ENCODE measurements at places on chromosomes 3 and 15. TPM values are rescaled to one million over a fixed set of nuclear protein-coding genes. Genes with fewer than 3 reads are reported as not detected.

GRCh38 chr3:160218136-160218535 lies 7.1 kb upstream of the C3orf80 start:
- H3K4me3 ChIP-seq: no peak overlapping the region
- H3K36me3 ChIP-seq: no peaks in the 10 kb centered on the region
- DNase-seq: no peak

CADPS gene
- 149 TPM for total RNA-seq

CPN2 gene
- total RNA-seq: not detected

DNA sequence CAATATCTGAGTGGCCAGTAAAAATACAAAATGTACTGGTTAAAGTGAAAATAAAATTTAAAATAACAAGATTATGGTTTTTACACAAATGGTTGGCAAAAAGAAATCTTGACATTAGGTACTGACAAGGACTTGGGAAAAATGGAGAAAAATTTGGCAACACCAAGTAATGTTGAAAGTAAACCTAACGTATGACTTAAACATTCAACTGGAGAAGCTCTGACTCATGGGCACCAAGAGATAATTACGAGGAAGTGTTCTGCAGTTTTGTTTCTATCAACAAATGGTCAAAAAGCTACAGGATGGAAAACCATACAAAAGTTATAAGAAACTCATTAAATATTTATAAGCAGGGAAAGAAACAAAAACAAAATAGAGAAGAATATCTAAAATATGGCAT lies 177.7 kb downstream of the ZNF385D start:
- no peaks in the 10 kb centered on the region for H3K36me3 ChIP-seq
- no peaks in the 10 kb centered on the region for H3K27me3 ChIP-seq
- H3K4me1 ChIP-seq: no peaks in the 10 kb centered on the region
- no peak overlapping the region for H3K4me3 ChIP-seq

DNA sequence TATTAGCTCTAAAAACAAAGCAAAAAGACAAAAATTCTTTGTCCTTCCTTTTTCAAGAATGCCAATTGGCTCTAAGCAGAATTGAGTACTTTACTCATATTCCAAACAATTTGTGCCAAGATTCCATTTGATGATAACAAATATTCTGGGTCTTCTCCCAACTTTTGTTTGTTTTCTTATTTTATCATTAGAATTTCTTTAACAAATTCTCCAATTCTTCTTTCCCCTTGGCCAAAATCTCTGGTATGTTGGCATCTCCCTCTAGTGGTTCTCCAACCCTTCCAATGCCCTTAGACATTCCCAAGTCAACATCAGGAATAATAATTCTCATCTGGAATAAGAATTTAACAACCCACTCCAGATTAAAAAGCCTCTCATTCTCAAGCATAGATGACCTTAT lies 5.3 kb downstream of the CPOX start:
- H3K27ac ChIP-seq: no peak overlapping the region
- no peak overlapping the region for H3K4me3 ChIP-seq
- H3K27me3 ChIP-seq: no peaks in the 10 kb centered on the region
- H3K36me3 ChIP-seq: peaks cover 22% of the 10 kb centered on the region
- H3K4me1 ChIP-seq: peaks cover 9% of the 10 kb centered on the region

DNA sequence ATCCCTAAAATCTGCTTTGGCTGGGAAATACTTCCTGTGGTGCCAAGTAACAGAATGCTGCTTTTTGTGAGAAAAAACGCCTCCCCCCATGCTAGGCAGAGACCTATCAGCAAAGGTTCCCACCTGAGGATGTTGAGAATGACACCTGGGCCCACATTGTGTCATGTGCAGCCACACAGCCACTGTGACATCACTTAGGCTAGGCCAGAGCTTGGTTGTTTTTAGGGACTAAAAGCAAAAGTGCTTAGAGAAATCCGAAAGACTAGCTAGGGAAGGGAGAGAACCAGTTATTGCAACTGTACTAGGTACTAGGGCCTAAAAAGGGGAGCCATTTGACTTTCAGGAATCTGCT lies 6.2 kb downstream of the ZDHHC3 start:
- DNase-seq: no peak
- H3K4me1 ChIP-seq: peaks cover 11% of the 10 kb centered on the region
- H3K4me3 ChIP-seq: no peak overlapping the region
- H3K27me3 ChIP-seq: no peaks in the 10 kb centered on the region
- no peaks in the 10 kb centered on the region for H3K36me3 ChIP-seq

TMEM108 gene
- 6.7 TPM for total RNA-seq

- H3K36me3 ChIP-seq: no peaks in the 10 kb centered on the region
- no peak for DNase-seq
- H3K27ac ChIP-seq: no peak overlapping the region
- peaks cover 10% of the 10 kb centered on the region for H3K27me3 ChIP-seq
These were observed 102.9 kb upstream of the SMAD3 start for GRCh38 chr15:66962522-66962921.

SKOR1 gene
- 0.75 TPM for total RNA-seq

GRCh38 chr15:85992224-85992623 lies 87.4 kb upstream of the AGBL1 start:
- no peak overlapping the region for H3K4me3 ChIP-seq
- H3K27ac ChIP-seq: no peak overlapping the region
- peaks cover 4% of the 10 kb centered on the region for H3K27me3 ChIP-seq
- no peaks in the 10 kb centered on the region for H3K4me1 ChIP-seq
- no peak for DNase-seq

GUCA1C gene
- not detected for total RNA-seq

DNA sequence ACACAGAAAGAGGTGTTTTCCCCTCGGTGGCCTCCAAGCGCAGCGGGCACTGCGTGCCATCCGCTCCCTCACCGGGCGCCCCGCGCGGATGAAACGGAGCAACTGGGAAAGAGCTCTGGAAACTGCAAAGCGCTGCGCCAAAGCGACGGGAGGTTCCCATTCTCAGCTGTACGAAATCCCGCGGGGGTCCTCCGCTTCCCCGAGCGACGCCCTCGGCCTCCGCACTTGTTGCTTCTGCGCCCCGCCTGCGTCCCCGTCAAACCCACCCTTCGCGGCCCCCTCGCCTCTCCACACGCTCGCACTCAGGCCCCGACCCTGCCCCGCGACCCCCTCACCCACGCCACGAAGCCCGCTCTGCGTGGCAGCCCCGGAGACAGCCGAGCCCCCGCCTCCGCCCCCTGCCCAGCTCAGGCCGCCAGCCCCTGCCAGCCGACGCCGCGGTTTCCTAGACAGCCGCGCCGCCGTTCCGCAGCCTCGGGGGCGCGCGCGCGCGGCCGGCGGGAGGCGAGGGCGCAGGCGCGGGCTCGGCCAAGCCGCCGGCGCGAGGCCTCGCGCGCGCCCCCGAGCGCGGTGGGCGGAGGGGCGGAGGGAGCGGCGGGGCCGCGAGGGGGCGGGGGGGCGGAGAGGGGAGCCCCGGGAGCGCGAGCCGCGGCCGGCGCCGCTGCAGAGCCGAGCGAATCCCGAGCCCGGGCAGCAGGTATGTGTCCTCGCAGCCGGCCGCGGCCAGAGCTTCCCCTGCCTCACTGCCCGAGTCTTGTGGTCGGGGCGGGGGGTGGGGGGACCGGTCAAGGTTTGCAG lies at the start of gene TMEM266:
TSS of gene TMEM266 (plus strand) at position 666 of the 798 bp plus-strand sequence. CDS start 74,279 bp downstream, outside the sequence.
- peaks cover 10% of the 10 kb centered on the region for H3K4me1 ChIP-seq
- peak within 1 kb of the TSS; percentile 83 for H3K27ac ChIP-seq
- H3K27me3 ChIP-seq: peaks cover 50% of the 10 kb centered on the region
- peak within 1 kb of the TSS; percentile 87 for H3K4me3 ChIP-seq
- DNase-seq: peak; percentile 62
- H3K36me3 ChIP-seq: no peaks in the 10 kb centered on the region

- H3K4me3 ChIP-seq: no peak overlapping the region
- no peak for DNase-seq
- no peaks in the 10 kb centered on the region for H3K36me3 ChIP-seq
- H3K4me1 ChIP-seq: peaks cover 5% of the 10 kb centered on the region
- no peaks in the 10 kb centered on the region for H3K27me3 ChIP-seq
These were observed 42.0 kb upstream of the ATP10A start for GRCh38 chr15:25905140-25905539.

- H3K27ac ChIP-seq: peak overlapping the region; percentile 74
- peaks cover 14% of the 10 kb centered on the region for H3K36me3 ChIP-seq
- DNase-seq: no peak
These were observed 8.1 kb downstream of the MORF4L1 start for GRCh38 chr15:78880813-78881212.

DNA sequence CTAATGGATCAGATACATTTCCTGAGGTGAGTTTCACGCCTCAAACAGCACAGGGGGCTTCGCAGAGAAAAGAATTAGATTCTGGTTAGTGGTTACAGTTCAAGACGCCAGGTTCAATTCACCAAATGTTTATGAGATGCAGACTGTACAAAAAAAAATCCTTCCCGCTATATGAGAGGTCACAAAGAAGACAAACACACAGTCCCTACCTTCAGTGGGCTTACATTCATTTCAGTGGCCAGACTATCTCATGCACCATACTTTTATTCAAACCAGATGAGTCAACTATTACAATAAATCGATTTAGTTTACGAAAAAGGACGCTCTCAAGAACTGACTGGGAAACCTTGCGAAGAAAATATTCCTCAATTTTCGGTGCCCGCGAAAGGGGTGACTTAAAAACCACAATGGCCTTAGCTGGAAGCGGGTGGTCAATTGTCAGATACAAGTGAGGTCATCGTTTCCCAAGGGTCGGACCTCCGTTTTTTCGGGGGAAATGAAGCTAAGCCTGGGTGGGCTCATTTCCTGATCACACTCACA lies 695 bp downstream of the METTL6 start:
- DNase-seq: no peak
- H3K4me1 ChIP-seq: peaks cover 30% of the 10 kb centered on the region
- H3K27ac ChIP-seq: peak overlapping the region; percentile 95

DNA sequence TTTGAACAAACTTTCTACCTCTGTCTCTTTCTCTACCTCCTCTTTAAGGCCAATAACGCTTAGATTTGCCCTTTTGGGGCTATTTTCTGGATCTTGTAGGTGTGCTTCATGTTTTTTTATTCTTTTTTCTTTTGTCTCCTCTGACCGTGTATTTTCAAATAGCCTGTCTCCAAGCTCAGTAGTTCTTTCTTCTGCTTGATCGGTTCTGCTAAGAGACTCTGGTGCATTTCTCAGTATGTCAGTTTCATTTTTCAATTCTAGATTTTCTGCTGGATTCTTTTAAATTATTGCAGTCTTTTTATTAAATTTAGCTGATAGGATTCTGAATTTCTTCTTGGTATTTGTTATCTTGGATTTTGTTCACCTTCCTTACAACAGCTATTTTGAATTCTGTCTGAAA lies 148.7 kb downstream of the RSRC1 start:
- no peaks in the 10 kb centered on the region for H3K27me3 ChIP-seq
- H3K27ac ChIP-seq: no peak overlapping the region
- peaks cover 28% of the 10 kb centered on the region for H3K36me3 ChIP-seq
- H3K4me1 ChIP-seq: peaks cover 3% of the 10 kb centered on the region

ACVR2B gene
- total RNA-seq: 83.9 TPM

GOLGA8S gene
- total RNA-seq: 0.81 TPM

GRCh38 chr3:148466143-148466542 lies 231.6 kb upstream of the AGTR1 start:
- DNase-seq: no peak
- H3K4me1 ChIP-seq: peaks cover 22% of the 10 kb centered on the region
- H3K27me3 ChIP-seq: no peaks in the 10 kb centered on the region
- peak overlapping the region; percentile 83 for H3K27ac ChIP-seq
- no peak overlapping the region for H3K4me3 ChIP-seq

DNA sequence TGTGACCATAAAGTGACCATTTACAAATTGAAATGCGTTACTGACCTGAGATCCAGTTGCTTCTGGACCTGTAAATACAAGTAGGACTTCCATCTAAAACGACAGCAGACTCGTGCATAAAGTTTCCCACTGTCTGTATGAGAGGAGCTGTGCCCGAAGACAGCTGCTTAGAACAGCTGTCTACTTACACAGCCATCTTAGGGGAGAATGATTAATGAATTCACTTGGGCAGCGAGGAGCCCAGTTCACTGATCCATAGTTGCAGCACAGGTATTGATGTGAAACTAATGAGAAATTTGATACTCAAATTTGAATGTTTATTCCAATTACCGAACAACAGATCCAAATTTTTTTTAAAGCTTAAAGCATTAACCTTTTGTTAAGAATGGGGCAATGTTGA lies 748.1 kb downstream of the NR2F2 start:
- no peak overlapping the region for H3K27ac ChIP-seq
- H3K36me3 ChIP-seq: peaks cover 4% of the 10 kb centered on the region
- no peaks in the 10 kb centered on the region for H3K27me3 ChIP-seq
- H3K4me1 ChIP-seq: peaks cover 23% of the 10 kb centered on the region
- DNase-seq: no peak

GRCh38 chr3:24963762-24964625 lies 464.1 kb upstream of the RARB start:
- H3K36me3 ChIP-seq: no peaks in the 10 kb centered on the region
- H3K27ac ChIP-seq: no peak overlapping the region
- DNase-seq: no peak

TRH gene
- 0.36 TPM for total RNA-seq

DNA sequence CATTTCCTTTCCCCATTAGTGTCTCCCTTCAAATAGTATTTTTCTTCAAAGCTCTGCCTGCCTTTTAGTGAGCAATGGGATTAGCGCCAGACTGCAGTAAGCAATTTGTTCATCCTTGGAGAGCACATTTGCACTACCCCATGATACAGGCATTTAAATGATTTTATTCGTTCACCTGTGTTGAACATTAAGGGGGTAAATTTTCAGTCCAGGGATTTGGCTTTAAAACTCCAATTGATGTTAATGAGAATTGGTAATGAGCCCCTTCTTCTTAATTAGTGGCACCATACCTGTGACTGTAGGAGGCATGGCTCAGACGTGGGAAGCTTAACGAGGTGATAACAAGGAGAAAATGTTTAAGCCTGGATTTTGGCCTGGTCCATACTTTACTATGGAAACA lies 161.4 kb upstream of the NANOGP8 start:
- no peak overlapping the region for H3K27ac ChIP-seq
- H3K4me1 ChIP-seq: peaks cover 6% of the 10 kb centered on the region
- no peaks in the 10 kb centered on the region for H3K36me3 ChIP-seq
- H3K27me3 ChIP-seq: no peaks in the 10 kb centered on the region

DNA sequence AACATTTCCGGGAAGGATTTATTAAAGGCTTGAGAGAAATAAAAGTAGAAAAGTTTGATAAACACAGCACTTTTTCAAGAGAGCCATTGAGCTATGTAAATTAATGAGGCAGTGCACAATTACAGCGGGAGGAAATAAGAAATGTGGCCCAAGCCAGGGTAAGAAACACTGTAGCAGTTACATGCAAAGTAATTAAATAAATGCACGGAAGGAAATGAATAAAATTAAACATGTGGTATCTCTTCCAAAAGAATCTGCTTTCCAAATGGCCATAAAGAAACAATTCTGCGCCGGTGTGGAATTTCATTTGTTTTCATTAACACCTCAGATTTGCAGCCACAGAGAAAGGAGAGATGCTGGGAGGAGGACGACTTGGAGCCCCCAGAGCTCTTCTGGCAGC lies 35.3 kb downstream of the ZPLD1 start:
- peaks cover 5% of the 10 kb centered on the region for H3K27me3 ChIP-seq
- H3K36me3 ChIP-seq: no peaks in the 10 kb centered on the region
- peaks cover 3% of the 10 kb centered on the region for H3K4me1 ChIP-seq
- no peak overlapping the region for H3K4me3 ChIP-seq
- no peak for DNase-seq

DNA sequence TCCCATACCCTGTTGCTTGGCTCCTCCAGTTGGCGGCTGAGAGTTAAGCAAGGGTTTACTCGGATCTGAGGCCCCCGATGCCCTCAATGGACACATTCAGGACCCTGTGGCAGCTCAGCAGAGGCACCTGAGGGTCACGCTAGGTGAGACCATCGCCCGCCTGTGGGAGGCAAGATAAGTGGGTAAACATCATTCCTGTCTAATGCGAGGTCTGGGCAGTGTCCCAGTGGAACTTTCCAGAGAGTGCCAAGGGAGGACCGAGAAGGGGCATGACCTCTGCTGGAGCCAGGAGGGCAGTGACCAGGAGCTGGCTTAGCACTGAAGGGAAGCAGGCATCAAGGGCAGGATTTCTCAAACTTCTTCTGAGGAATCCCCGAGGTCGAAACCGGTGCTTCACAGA lies 65.4 kb upstream of the SEC61A1 start:
- no peaks in the 10 kb centered on the region for H3K36me3 ChIP-seq
- H3K27ac ChIP-seq: no peak overlapping the region
- H3K27me3 ChIP-seq: peaks cover 13% of the 10 kb centered on the region
- no peak for DNase-seq

Measured in progenitor cell of endocrine pancreas (in vitro differentiated cells).